ENCODE measurements at places on chromosomes 2 and 18.

GRCh38 chr18:78713069-78713468 is 266.5 kb upstream of the SALL3 start:
- peak; percentile 18 for DNase-seq

- no peak for DNase-seq
Measured at GRCh38 chr2:171095014-171095582, 65.6 kb downstream of the TLK1 start.

DNA sequence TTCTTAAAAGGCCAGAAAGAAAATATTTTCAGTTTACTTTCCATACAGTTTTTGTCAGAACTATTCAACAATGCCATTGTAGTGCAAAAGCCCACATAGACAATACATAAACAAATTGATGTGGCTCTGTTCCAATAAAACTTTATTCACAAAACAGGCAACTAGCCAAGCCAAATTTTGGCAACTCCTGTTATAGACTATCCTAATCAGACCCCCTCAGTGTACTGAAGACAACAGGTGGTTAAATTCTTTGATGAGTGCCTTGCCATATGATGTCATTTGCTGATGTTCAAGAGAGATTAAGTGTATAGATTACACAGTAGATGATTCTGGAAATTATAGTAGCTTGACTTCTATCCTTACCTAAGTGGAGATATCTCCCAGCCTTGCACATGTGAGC is 83.4 kb downstream of the FANCL start:
- DNase-seq = no peak

DNA sequence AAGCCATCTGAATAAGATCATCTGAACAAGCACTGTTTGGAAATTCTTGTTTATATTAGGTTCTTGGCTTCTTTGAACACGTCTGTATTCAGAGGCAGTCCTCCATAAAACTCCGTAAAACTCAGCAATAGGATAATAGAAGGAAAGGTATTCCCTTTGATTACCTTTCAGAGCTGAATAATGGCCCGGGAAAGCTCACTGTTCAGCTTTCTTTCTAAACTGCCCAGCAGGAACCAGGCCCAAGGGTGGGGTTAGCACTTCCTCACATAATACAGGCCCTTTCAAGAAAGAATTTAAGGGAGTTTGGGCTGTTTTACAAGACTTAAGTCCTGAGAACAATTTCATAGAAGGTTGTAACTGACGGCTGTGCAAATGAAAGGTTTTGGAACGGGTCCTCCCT is 72.2 kb upstream of the PHLPP1 start:
- DNase-seq = no peak

- DNase-seq = no peak
Measured at GRCh38 chr2:72570413-72570812, 255.4 kb downstream of the EXOC6B start.

- DNase-seq = no peak
Measured at GRCh38 chr2:190910341-190911136, 29.9 kb downstream of the GLS start.

GRCh38 chr2:178473373-178473772 is 5.0 kb downstream of the FKBP7 start:
- no peak for DNase-seq

GRCh38 chr2:138373993-138374408 is 127.6 kb upstream of the SPOPL start:
- DNase-seq = peak; percentile 12

- no peak for DNase-seq
Measured at GRCh38 chr2:174593041-174593440, 4.6 kb downstream of the WIPF1 start.

GRCh38 chr18:7575465-7576028 is 8.4 kb downstream of the PTPRM start:
- DNase-seq = no peak

GRCh38 chr2:20506201-20506685 is 59.4 kb downstream of the RHOB start:
- no peak for DNase-seq

- DNase-seq = peak; percentile 48
Measured at GRCh38 chr2:16507655-16508489, 157.8 kb downstream of the CYRIA start.

DNA sequence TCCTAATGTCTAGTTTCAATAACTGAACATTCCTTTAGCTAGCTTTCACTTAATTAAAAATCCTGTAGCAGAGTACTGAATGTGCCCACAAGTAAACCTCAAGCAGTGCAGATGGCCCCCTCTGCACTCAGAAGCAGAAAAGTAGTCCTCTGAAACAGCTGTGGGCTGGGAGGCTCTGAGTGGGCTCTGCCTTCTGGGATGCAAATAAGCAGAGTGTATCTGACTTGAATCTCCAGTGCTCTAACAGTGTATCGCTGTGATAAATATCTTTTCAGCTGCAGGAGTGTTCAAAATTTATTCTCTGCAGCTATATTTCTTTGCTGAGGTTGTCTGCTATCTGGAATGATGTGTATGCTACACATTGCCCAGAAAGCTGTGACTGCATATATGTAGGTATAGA is 44.8 kb upstream of the SYT4 start:
- no peak for DNase-seq

DNA sequence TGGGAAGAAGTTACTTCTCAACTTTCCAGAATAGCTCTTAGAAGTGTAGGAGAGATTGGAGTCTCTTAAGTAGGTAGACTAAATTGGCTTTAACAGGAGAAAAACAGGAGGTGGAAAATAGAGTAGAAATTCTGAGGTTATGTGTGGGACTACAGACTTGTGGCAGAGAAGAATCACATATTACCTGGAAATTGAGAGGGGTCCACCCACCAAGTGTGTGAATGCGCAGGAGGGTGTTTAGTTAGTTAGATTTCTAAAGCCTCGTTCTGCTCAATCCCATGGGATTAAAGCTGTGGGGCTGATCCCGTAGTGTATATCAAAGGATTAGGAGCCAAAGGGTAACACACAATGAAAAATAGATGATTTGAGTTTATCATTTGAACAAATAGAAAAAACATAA is 319.1 kb downstream of the TRIB2 start:
- DNase-seq = no peak

DNA sequence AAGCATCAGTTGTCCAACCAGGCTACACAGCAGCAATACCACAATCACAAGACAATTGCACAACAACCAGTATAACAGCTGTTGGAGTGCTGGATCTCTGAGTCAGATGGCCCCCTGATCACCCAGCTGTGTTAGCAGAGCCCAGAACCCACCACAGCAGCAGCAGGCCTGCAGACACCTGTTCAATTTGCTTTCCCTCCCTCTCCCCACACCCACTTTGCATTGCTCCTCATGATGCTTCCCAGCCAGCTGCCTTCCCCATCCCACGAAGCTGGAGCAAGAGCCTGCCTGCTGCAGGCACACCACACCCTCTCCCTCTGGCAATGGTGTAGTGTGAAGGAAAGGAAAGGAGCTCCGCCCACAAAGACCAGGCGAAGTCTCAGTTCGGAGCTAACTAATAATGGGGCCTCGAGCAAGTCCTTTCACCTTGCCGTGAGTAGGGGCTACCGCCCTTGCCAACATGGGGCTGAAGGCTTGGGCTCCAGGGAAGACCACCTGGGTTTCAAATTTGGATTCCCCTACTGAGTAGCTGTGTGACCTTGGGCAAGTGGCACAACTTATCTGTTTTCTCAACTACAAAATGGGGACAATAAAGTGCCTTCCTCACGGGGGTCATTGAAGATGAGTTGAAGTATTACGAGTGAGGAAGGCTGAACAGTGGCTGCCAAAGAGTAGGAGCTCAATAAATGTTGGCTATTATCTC is 19.4 kb upstream of the ZBTB7C start:
- DNase-seq = no peak

DNA sequence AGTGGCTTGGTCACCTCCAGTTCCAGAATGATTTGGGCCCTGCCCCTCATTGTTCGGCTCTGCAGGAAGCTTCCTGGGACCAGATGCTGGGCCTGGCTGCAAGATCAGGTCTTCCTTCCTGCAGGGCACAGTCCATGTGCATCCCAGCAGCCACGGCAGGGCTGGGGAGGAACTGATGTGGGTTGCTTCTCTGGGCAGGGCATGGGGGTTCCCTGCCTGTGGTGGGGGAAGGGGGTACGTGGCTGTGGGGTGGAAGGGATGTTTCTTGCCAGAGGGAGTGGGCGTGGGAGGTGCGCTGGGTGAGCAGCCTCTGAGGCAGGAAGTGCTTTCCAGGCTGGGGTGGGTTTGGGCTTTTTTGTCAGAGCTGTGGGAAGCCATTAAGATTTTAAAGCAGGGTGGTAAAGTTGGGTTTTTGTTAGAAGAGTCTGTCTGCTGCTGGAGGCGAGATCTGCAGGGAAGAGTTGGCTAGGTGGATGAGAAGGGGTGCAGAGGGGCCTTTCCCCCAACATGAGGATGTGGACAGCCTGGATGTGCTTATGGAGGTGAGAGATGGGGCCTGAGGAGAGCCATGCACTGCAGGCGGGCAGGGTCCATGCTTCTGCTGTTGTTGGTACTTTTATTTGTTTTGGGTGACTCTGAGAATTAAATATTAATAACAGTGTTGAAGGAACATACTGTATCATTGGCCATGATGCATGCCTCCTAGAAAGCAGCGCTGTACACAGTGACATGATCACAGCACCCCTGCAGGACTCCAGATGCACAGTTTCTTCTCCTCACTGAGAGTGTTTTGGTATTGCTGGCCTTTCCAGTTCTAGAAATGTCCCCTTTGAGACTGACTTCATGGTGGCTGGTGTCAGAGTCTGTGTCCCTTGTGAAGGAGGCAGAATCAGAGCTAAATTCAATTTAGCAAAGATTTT is 45.3 kb downstream of the DGKD start:
- no peak for DNase-seq

DNA sequence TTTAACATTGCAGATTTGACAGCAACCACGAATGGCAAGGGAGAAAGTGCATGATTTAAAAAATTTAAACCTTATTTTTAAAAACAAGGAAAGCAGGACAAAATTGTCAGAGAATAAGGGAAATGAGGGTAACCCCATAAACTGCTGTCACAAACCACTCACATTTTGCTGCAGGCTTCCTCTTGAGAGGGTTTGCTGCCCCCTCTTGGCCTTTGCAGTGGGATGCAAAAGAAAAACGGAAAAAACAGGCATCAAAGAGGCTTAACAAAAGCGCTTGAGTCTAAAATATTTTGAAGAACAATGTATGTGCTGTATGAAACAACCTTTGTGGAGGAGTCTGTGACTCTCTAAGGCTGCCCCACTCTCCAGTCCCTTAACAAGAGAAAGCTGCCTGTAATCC is 91.6 kb downstream of the TMX3 start:
- peak; percentile 13 for DNase-seq

DNA sequence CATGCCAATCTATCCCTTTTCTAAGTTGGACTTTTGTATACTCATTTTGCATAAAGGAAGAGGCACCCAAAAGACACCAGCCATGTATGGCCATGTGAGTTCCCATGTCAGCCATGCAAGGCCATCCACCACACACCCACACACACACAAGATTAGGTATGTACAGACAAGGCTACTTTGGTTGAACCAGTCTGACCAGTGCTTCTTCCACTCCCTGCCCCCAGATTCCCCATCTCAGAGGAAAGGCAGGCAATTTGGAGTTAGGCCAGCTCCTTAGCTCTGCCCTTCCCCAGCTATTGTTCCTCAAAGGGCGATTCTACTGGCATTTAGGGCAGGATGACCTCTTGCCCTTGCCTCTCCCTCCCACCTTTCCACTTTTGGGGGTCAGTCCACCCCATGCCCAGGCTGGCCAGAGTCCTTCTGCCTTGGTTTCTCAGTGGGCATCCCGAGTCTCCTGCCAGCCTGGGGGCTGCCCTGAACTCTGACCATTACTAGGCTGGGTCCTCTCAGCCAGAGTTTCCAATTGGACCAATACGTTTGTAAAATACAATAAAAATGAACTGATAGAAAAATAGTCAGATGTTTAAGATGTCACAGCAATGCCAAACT is 101.1 kb downstream of the ZBTB7C start:
- no peak for DNase-seq

- no peak for DNase-seq
Measured at GRCh38 chr18:13570856-13571495, 155.4 kb downstream of the FAM210A start.

GRCh38 chr2:238731961-238732360 is 115.9 kb upstream of the TWIST2 start:
- DNase-seq = no peak

DNA sequence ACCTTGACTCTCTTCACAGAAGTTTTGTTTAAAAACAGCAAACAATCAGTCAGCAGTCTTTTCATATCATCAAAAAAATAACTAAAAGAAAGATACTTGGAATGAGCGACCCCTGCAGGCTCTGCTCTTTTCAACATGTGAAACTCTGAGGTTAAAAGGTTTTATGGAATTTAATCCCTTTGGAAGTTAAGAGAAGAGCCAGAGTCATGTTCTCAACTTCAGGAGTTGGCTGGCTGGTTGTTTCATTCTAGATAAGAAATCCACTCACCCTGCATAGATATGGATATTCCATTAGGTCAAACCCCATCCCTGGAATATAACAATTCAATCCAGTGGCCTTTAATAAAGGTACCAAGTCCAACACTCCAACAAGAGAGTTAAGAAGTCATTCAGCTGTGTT is 115.6 kb upstream of the RMDN2 start:
- no peak for DNase-seq

DNA sequence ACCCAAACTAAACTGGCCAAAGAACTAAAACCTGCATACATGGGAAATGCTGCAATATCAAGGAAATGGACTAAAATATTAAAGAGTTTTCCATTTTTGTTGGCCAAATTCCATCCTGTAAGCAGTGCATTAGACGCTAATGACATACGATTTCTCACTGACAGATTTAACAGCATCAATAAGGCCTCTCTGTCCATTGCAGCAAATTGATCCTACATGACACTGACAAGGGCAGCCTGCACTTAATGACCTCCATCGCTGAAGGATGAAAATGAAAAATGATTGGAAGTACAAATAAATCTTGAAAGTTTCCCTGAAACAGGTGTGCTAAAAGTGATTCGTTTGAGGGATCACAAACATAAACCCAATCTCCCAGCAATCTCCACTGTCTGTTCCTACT is 317.6 kb upstream of the KLHL14 start:
- no peak for DNase-seq

DNA sequence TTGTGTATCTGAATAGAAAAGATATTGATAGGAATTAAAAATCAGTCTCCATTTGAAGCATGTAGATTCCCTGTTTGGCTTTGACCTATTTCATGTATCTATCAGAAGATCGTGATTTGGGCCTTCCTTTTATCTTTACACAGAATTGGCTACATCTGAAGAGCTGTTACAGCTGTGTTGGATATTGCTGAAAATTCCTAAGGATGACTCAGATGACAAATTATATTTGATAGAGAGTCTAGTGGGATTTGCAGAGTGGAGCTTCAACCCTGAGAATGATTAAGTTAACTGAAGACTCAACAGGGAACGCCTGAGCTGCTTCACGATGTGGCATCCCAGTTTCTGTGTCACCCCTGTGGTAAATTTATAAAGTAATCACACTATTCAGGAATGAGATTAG is 4.9 kb upstream of the COL3A1 start:
- DNase-seq = no peak
